Naive thymus-derived CD4-positive, alpha-beta T cell (primary cell): ENCODE measurements at places on chromosomes 3 and 15.
A peak's percentile ranks its signal among the peaks of the same experiment; 100 is the strongest.

- no peak for DNase-seq
These were observed 234.5 kb upstream of the GAP43 start for GRCh38 chr3:115388811-115389210.

GRCh38 chr3:112128843-112129727 is 4.0 kb downstream of the GCSAM start:
- DNase-seq = peak; percentile 85

DNA sequence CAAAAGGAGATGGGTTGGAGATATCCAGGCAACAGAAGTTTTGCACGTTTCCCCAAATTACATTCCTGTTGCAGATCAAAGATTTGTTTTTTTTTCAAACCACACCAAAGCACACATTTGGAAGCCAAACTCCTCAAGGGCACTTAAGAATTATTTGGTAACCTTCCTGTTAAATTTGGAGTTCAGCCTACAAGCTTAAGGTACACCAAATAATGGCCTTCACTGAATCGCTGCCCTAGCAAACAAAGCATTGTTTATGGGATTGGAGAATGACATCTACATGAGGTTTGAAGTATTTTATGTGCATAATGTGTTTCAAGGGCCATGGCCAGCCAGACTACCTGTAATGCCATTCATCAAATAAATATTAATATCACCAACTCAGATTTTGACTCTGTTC is 357.9 kb downstream of the RORA start:
- DNase-seq = no peak

DNA sequence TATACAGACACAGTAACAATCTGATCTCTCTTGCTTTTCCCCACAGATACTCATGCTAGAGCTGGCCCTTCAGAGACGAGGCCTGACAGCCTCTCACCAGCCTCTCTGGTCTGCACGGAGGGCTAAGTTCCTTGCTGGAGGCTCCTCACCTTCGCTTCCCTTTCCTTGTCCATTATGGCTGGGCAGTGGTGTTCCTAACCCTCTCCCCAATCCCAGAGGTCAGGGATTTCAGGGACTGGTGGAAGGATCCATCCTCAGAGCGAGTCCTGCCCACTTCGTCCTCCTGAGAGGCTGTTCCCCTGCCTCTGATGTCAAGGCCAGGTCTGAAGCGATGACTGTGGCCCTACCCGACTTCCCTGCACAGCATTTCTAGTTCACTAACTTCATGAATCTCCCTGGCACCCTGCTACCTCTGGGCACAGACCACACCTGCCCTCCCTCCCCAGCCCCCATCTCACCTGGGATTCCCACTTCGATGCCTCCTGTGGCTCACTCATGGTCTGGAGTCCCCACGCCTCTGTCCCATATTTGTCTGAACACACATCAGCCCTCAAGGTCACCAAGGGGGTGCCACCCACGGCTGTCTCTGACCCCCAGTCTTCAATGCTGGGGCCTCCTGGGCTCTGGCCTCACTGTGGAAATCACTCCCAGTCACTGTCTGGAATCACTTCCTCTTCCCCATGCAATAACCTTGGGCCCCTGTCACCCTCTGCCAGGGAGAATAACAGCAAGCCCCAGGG is 124.9 kb upstream of the PRR20G start:
- DNase-seq = peak; percentile 3

GRCh38 chr3:119729996-119730395 is 27.2 kb downstream of the CFAP91 start:
- DNase-seq = no peak

GRCh38 chr15:93209690-93210445 is 120.9 kb upstream of the RGMA start:
- no peak for DNase-seq

- DNase-seq = no peak
These were observed 21.7 kb downstream of the DAZL start for GRCh38 chr3:16583551-16583950.

DNA sequence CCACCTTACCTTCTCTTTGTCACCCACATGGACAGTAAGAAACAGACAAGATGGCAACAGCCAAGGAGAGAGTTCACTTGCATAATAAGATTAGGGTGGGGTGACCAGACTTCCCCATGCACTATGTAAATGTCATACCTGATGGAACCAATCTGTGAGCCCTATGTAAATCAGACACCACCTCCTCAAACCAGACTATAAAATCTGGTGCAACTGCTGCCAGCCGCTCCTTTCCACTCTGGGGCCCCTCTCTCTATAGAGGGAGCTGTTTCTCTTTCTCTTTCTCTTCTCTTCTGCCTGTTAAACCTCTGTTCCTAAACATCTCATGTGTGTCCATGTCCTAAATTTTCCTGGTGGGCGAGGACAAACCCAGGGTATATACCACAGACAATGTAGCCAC is 405.5 kb upstream of the CNTN4 start:
- no peak for DNase-seq

DNA sequence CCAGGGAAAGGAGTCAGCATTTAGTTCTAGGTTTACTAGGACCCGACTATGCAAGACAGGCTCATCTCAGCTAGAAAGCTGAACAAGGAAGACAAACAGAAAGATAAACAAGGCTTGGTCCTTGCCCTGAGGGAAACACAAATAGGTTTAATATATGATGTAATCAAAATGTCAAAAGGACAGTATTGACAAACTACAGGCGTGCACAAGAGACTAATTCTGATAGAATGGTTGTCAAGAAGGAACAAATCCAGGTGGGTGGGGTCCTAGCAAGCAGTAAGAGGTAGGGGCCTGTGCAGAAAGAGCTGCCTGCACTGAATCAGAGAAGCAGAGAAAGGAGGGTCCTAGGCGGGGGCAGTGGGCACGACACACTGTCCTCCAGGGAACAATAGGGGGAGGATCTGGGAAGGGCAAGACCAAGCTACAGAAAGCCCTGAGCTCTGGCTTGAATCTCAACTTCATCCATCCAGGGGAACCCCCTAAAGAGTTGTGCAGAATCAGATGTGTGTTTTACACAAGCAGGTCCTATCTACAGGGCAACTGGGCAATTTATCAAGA is 23.4 kb downstream of the RFTN1 start:
- no peak for DNase-seq

- DNase-seq = no peak
These were observed 424.6 kb downstream of the GRM7 start for GRCh38 chr3:7285505-7285904.

DNA sequence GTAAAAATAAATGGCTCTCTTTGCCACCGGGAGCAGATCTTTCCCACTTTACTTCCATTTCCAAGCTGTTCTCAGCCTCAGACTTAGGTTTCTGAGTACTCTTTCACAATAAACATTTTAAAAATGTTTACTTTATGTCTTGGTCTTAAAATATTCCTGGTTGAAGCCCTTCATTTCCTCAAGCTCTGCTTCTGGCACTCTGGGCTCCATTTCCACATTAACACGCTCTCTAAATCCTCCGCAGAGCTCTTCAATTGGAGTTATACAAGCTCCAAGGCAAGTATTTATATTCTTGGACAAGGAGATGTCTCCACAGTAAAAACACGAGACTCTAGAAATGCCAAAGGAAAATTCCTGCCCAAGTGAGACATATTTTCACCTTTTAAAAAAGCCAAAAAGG is 169.3 kb downstream of the GREM1 start:
- DNase-seq = no peak

GRCh38 chr15:89416339-89417183 is 79.8 kb downstream of the RHCG start:
- DNase-seq = peak; percentile 40

DNA sequence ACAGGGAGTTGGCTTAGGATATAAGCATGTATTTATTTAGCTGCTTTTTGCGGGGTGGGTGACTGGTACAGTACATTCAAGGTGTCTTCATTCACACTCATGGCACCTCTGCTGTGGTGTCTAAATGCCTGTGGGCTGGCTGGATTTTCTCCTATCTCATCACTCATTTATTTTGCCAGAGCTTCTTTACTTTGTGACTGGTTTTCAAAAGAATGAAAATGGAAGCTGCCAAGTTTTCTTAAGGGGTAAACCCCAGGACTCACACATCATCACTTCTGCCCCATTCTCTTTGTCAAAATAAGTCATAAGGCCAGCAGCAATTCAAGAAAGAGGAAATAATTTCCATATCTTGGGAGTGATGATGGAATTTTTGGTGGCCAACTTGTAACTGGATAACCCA is 493.4 kb upstream of the ALCAM start:
- DNase-seq = no peak

DNA sequence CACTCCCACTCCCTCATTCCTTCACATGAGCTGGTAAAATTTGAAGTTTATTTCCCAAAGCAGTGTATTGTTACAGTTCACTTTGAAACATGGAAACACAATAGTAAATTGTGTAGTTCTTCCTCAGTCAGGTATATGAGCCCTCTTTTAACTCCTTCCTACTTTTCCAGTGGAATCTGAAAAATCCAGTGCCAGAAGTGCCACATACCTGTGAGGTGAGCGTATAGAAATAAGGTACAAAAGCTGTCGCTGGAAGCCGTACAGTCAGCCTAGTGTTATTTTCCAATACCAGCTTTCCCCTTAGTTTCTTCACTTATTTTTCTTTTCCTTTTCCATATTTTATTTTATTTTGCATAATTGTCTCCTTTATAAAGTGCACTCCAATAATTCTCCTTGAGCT is 81.7 kb upstream of the CADM2 start:
- no peak for DNase-seq

GRCh38 chr3:84100861-84101260 is 857.9 kb upstream of the CADM2 start:
- DNase-seq = no peak

DNA sequence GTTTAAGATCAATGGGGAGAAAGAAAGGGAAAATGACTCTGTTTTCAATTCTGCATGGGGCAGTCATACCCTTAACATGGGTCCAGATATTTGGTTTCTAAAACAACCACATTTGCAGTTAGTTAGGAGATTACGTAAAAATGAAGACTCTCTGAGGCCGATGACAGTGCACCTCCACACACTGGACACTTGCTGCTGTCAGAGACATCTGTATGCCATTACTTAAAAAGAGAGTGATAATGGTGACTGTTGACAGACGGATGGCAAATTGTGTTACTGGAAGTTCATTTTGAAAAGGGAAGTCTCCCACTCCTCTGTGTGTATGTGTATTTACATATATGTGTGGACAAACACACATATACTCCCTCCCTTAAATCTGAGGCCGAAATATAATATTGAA is 304.5 kb upstream of the SEMA6D start:
- no peak for DNase-seq

- DNase-seq = no peak
These were observed 111.7 kb downstream of the FOXB1 start for GRCh38 chr15:60115579-60116380.

GRCh38 chr3:168514252-168514651 is 418.5 kb upstream of the GOLIM4 start:
- DNase-seq = no peak

DNA sequence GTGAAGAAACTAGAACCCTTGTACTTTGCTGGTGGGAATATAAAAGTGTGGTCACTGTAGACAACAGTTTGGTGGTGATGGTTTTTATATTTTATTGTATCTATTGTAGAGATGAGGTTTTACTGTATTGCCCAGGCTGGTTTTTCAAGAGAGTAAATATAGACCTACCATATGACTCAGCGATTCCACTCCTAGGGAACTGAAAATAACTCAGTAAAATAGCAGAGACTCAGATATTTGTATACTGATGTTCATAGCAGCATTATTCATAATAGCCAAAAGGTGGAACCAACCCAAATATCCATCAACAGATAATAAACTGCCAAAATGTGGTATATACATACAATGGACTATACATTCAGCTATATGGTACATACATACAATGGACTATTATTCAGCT is 68.8 kb upstream of the IL12A start:
- DNase-seq = no peak

- DNase-seq = no peak
These were observed 21.5 kb downstream of the SPESP1 start for GRCh38 chr15:68951813-68952212.
